Stimulated activated CD4-positive, alpha-beta T cell treated with anti-CD3 and anti-CD28 coated beads, Interleukin-1b, Interleukin-23, amount 100 ng/mL, for 4 hours (primary cell): ENCODE measurements at places on chromosomes 1 and 21.

- DNase-seq, result no peak
Measured at GRCh38 chr1:69645477-69645876, 77.8 kb downstream of the LRRC7 start.

DNA sequence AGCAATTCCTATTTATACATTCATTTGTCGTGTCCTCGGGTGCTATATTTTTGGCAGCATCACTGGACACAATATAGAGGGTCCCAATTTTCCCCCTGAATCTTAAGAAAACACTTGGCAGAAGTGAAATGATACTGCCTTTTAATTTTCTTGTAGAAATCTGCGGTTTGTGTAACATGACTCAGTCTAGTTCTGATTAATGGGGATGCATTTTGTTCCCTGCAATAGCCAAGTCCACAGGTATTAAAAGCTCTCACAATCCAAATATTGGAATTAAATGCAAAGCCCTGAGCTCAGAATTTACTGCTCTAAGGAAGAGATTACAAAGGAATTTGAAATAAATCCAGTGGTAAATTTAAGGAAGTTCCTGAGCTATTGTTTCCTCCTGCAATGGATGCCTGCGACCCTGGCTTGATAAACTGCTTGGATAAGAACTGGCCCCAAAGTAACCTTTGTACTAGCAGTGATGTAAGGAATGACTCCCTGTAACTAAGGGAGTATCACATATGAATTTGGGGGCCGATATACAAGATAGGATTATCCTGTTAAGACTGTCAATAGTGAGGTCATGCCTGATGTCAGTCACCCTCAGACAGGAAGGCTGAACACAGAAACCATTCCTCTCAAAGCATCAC is 349.7 kb upstream of the C1orf87 start:
- no peak for DNase-seq

- DNase-seq, result no peak
Measured at GRCh38 chr1:3586986-3587759, 24.1 kb downstream of the MEGF6 start.

DNA sequence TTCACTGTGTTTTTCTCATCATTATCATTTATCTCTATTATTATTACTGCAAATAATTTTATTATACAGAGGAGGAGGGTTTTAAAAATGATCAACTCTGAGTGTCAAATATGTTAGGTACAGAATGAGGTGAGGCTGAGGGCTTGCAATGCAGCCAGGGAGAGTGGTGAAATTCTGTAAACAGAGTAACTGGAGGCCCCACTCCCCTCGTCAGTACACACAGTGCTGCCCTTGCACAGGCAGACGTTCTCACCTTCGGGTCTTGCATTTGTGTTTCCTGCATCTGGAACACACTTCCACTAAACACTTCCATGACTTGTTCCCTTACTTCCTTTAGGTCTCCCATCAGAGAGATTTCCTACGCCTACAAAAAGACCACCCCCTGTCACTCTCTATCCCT is 24.3 kb upstream of the COA6 start:
- DNase-seq, result no peak

GRCh38 chr1:228312136-228312764 is 94.4 kb downstream of the TRIM11 start:
- no peak for DNase-seq

- DNase-seq, result peak; percentile 7
Measured at GRCh38 chr1:244971552-244972216, 107.3 kb upstream of the HNRNPU start.

DNA sequence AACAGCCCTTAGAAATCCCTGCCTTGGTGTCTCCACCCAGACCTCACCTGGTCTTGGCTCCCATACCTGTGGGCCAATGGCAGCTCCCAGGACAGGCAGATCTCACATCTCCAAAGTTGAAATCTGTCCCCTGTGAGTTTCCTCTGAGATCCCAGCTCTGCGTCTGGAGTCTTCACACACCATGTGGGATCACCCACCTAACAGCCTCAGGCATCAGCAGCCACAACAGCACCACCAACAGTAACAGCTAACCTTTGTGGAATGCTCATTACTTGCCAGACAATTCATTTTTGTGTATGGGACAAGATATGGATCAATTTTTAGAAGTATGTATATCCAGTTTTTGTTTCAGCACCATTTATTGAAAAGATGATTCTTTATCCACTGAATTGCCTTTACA is 523.2 kb downstream of the MATN1 start:
- no peak for DNase-seq

DNA sequence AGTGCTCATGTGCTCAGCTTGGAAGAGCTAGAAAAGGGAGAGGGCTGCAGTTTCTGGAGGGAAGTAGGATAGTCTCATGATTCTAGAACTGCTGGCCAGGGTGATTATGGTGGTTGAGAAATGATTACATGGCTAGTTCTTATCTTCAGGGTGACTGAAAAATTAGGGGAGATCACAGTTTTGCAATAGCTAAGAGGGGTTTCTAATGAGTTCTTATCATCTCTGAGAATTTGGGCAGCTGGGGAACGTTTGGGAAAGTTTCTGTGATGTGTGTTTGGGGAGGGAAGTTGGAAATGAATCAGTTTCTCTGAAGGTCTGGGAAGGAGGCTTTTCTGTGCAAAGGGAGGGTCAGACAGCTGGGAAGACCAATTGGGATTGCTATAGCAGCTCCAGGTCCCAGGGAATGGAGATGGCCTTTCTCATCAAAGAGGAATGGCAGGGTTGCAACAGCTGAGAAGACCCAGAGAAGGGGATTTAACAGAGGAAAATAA is 7.6 kb upstream of the RHOU start:
- no peak for DNase-seq

DNA sequence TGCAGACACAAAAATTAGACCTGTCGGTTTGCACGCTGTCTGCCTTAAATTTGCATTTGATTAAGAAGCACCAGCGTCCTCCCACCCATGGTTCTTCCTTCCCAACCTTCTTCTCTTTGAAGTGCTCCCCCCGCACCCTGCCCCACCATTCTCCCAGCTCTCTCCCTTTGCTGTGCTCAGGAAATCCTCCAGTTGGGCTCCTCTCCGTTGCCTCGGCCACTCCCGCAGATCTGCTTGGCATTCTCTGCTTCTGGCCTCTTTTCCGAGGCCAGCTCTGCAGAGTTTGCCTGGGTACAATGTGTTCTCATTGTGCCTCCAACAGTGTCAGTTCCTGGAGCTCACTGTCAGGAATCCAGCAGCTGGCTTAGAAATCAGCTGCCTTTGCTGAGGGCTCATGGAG is 126.1 kb downstream of the NAV1 start:
- DNase-seq, result no peak

DNA sequence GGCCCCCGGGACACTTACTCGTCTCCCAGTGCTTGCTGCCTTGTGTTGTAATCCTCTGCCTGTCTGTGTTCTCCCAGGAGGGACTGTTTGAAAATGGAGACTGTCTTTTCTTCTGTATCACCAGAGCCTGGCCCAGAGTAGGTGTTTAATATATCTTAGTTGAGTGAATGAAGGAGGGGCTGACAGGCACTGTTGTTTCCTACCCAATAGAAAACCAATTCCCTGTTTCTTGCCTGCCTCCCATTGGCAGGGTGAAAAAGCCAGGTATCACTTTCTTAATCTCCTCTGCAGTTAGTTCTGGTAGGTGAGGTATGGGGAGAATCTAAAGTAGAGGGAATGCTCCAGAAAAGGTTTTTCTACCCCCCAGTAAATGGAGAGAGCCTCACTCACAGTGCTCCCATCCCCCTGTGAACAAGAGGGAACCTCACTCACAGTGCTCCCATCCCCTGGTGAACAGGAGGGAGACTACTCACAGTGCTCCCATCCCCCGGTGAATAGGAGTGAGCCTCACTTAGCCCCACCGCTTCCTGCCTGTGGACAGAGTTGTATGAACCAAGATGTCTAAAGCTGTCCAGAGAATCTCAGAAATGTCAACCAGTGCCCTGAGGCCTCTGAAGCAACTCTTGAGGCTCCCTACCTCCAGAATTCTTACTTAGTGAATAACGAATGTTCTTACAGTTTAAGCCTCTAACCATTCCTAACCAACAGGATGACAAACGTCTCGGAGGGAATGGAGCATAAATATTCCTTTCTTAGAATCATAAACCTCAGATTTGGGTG is at the start of gene GJA5:
Gene GJA5, minus strand, starts transcription at position 122 of the 780 bp plus-strand sequence. CDS start 1,364 bp downstream, outside the sequence.
- no peak for DNase-seq

GRCh38 chr1:67053535-67053784 is 488 bp downstream of the SLC35D1 start:
- DNase-seq, result no peak

DNA sequence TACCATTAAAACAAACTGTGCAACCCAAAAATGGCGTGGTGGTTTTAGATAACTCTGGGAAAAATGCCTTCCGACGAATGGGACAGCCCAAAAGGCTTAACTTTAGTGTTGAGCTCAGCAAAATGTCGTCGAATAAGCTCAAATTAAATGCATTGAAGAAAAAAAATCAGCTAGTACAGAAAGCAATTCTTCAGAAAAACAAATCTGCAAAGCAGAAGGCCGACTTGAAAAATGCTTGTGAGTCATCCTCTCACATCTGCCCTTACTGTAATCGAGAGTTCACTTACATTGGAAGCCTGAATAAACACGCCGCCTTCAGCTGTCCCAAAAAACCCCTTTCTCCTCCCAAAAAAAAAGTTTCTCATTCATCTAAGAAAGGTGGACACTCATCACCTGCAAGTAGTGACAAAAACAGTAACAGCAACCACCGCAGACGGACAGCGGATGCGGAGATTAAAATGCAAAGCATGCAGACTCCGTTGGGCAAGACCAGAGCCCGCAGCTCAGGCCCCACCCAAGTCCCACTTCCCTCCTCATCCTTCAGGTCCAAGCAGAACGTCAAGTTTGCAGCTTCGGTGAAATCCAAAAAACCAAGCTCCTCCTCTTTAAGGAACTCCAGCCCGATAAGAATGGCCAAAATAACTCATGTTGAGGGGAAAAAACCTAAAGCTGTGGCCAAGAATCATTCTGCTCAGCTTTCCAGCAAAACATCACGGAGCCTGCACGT is 82.1 kb downstream of the PRDM2 start:
- no peak for DNase-seq

GRCh38 chr21:32455548-32455947 is 43.0 kb downstream of the EVA1C start:
- DNase-seq, result no peak

DNA sequence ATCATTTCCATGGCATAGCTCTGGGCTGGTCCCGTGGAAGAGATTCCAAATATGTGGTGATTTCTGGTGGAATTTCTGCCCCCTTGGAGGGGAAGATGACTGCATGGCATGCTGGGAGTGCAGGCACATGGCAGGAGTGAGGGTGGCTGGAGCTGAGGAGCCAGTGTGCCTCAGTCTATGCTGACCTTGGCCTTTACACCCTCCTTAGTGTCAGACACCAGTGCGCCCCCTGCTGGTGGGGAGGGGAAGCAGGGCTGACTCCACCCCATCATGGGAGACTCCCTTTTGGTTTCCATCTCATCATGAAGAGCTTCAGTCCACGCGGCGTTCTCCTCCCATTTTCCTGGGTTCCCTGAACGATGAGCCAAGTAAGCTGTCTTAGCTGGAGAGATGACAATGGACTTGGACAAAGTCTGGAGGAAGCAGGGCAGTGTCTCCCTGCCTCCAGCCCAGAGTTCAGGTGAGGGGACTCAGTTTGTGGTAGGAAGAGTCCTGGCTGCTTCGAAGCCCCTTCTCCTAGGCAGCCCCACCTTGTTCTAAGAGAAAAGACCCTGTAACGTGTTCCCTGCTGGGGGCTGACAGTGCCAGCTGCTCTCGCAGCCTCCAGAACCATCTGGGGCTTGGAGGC is 10.3 kb downstream of the ALX3 start:
- DNase-seq, result peak; percentile 64

GRCh38 chr1:175725684-175726083 is 17.7 kb downstream of the TNR start:
- no peak for DNase-seq

GRCh38 chr1:159311679-159312078 is 9.5 kb downstream of the FCER1A start:
- DNase-seq, result no peak

- DNase-seq, result no peak
Measured at GRCh38 chr1:74474585-74474984, 37.8 kb downstream of the LRRC53 start.

GRCh38 chr21:18529254-18529653 is 125.7 kb upstream of the TMPRSS15 start:
- DNase-seq, result no peak

- no peak for DNase-seq
Measured at GRCh38 chr1:62024690-62025089, 170.0 kb upstream of the L1TD1 start.

DNA sequence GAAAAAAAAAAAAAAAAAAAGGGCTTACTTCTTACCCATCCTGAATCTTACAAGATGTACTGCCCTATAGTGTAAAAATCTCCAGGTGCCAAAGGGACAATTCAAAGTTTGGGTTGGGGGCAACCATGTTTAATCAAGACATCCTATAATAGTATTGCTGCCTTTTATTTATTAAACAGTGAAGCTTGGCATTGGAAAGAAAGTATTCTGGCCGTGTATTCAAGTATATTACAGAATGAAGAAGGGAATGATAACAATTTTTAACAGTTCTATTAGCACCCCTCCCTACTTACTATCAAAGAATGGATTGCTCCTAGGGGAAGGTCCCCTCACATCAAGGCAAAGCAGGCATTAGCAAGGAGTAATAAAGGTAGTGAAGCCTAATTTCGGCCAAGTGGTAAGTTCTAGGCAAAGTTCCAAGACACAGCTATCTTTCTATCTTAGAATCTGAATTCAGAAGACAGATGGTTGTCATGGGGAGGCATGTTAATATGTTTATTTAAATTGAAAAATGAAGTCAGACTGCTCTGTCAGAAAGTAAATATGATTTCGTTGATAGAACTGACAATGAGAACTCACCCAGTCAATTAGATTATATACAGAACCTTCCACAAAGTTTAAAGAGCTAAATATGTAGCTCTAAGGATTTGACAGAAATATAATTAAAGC is 24.6 kb downstream of the ST7L start:
- DNase-seq, result no peak

- DNase-seq, result no peak
Measured at GRCh38 chr1:117120774-117121588, 568 bp downstream of the TRIM45 start.

- DNase-seq, result no peak
Measured at GRCh38 chr1:19450811-19451515, 34.4 kb downstream of the CAPZB start.

DNA sequence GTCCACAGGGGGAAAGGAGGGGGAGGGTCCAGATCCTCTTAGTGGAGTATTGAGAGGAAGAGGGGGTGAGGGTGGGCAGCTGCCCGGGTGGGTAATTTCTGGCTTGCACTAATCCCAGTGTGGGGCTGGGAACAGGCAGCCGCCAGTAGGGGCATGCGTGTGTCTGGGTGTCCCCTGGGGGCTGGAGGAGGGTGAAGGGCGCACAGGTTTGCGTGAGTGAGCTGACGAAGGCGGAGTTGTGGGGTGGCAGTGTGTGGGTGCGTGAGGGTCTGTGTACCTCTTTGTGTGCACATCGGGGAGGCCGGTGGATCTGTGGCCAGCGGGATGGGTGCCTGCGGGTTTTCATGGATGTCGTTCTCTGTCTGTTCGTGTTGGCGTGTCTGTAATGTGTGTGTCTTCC is 97.3 kb downstream of the PAX7 start:
- DNase-seq, result no peak
